ENCODE measurements at places on chromosomes 11 and 22. TPM values are rescaled to one million over a fixed set of nuclear protein-coding genes. Genes with fewer than 3 reads are reported as not detected.

DNA sequence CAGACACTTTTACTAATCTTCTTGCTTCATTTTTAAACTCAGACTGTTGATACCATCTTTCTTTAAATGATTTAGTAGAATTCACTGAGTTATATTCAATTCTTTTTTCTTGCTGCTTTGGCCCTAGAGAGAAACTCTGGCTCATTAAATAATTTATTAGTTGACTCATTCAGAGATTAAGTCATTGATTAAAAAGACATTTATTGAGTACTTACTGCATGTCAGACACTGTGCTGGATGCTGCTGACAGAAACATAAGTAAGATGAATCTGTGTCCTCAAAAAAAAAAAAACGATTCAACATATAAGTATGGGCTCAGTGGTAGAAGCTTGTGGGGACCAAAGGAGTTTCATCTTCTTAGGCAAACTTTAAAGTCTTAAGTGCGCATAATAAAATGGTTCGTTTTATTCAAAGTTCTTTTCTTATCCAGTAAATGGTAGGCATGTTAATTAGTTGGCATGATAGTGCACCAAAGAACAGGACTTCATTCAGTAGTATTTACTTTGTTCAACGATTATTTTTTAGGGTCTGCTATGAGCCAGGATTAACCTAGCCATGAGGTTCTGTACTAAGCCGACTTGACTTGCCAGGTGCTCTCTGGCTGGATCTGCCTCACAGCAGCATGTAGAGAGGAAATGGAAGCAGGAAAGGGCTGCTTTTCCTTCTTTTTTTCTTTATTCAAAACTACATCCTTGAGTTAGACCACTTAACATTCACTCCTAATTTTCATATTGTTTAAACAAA is 281.0 kb upstream of the CTSC start:
- DNase-seq: no peak

- DNase-seq: no peak
These were observed 202.4 kb downstream of the BARX2 start for GRCh38 chr11:129578006-129578405.

DNA sequence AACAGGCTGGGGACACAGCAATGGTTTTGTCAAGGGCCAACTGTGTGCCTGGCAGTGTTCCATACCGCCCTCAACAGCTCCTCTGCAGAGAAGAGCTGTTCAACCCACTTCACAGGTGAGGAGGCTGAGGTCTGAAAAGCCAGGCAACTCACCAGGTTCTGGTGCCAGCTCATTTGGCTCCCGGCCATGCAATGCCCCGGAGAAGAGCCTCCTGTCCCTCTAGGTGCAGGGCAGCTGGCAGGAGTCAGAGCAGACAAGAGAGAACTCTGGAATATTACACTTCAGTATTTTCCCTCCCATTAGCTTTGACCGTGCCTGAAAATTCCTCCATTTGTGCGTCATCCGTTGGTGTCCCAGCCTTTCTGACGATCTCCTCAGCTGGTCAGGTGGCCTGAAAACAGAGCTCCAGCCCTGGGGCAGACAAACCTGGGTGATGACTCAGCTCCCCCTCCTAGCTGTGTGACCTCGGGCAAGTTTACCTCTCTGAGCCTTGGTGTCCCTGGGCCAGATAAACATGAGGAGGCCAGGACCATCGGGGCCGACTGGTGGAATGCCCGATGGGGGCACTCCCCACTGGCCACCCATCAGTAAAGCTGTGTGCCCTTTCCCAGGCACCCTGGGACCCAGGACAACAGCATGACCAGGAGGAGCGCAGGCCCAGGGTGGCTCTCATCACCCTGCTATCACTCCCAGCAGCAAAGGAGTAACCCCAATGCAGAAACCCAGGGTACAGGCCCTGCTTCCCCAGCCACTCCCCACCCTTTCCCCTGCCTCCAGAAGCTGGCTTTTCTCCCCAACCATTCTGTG is 9.6 kb upstream of the C1QTNF6 start:
- no peak for DNase-seq

DNA sequence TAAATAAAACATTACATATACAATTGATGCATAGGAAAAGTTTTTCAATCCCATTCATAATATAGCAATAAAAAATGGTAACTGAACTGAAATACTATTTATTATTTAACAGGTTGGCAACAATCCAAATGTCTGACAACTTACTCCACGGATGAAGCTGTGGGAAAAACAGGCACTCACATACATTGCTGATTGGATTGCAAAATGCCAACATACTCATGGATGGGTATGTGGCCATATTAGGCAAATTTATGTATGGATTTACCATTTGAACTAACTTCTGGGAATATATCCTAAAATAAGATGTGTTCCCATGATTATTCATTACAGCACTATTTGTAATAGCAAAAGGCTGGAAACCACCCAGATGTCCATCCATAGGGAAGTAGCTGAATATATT is 3.2 kb upstream of the BIRC2 start:
- DNase-seq: no peak

- no peak for DNase-seq
These were observed 18.2 kb upstream of the SYT13 start for GRCh38 chr11:45304111-45304991.

- no peak for DNase-seq
These were observed 35.9 kb upstream of the P4HA3 start for GRCh38 chr11:74347381-74347780.

DNA sequence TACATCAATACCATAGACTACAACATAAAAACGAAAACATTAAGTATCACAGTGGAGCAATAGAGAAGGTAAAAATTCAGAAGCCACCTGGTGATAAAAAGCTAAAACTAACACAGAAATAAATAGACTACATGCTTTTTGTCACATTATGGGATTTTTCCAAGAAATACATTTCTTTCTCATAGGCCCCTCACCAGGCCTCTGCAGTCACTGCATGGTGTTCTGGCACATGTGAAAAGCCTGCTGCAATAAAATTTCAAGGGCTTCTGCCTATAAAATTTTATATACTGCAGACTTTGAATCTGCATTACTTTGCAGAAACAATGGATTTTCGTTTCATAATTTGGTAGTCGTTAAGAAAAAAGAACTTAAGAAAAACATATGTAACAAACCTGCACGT is 655.5 kb downstream of the CNTN5 start:
- DNase-seq: no peak

DNA sequence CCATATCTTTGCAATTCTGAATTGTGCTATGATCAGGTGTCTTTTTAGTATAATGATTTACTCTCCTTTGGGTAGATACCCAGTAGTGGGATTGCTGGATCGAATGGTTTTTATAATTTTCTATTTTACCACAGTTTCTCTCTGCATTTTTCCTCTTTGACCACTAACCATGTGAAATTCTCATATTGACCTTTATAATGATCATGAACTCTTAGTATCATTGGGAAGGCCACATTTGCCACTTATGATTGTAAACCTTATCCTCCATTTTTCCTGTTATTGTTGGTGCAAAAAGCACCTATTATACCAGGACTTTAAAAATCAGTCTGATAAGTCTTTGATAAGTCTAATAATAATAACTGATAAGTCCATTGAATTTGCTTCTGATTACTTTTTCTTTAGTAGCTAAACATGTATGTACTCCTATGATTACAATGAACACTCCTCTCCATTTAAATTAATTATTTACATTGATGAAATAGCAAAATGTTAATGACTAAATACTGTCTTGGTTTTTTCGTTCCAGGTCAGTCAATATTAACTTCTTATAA is 9.6 kb downstream of the NEAT1 start:
- DNase-seq: no peak

GRCh38 chr11:61056571-61056970 is 45.7 kb upstream of the CD5 start:
- DNase-seq: no peak

DNA sequence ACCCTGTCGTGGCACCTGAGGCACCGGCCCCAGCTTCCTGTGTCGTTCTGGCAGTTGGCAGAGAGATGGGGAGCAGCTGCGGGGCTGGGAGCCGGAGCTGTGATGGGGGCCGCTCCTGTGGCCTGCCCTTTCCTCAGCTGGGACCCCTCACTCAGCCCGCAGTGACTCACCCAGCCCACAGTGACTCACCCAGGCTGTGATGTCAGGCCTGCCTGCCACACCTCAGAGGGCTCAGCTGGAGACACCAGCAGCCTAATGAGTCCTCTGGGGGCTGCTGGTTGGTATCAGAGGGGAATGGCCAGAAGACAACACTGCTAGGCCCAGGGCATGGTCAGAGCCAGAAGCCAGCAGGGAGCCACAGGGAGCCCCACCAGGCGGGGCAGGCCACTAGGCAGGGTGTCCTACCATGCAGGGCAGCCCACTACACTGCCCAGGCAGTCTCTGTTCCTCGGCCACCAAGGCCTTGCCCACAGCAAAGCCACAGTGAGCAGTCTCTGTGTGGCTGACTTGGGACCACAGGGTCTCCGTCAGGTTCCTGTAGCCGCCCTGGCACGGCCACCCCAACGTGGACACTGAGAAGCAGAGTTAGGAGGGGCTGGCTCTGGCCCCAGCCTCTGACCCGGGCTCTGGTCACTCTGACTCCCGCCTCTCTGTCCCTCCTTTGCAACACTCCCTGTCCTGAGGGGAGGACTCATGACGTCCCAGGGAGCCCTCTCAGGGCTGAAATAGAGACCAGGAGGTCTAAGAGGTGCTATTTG is 4.2 kb upstream of the FXYD2 start:
- no peak for DNase-seq

DNA sequence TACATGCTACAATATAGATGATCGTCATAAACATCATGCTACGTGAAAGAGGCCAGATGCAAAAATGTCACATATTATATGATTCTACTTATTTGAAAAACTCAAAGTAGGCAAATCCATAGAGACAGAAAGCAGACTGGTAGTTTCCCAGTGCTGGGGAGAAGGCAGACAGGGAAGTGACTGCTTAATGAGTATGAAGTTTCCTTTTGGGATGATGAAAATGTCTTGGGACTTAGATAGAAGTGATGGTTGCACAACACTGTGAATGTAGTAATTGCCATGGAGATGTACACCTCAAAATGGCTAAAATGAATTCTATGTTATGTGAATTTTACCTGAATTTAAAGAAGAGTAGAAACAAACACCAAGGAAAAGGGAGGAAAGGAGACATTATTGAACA is 45.2 kb upstream of the EHF start:
- no peak for DNase-seq

DNA sequence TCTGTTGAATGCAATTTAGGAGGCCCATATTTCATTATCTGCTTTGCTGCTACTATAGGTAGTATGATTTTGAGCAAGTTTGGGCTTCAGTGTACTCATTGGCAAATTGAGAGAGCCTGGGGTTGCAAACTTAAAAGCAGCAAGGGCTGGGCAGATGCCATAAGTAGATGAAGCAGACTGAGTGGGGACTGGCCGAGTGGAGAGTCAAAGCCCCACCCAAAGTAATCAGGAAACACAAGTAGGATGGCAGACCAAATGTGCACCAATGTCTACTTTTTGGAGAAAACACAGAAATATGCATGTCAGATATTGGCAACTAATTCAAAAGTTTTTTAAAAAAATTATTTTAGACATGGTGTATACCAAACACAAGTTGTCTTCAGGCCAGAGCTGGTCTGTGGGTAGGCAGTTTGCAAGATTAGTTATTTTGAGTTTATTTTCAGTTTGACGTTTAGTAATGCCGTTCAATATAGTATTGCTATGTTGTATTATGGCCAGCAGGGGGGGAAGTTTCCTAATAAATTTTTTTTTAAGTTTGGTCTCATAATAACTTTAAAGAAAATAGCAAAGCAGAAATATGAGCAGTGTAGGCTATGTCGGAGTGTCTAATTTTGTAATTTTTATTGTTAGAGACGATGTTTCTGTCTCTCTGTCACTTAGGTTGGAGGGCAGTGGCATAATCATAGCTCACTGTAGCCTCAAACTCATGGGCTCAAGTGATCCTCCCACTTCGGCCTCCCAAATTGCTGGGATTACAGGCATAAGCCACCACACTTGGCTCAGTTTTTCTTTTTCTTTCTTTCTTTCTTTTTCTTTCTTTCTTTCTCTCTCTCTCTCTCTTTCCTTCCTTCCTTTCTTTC is 105.1 kb downstream of the HIPK3 start:
- DNase-seq: no peak

DNA sequence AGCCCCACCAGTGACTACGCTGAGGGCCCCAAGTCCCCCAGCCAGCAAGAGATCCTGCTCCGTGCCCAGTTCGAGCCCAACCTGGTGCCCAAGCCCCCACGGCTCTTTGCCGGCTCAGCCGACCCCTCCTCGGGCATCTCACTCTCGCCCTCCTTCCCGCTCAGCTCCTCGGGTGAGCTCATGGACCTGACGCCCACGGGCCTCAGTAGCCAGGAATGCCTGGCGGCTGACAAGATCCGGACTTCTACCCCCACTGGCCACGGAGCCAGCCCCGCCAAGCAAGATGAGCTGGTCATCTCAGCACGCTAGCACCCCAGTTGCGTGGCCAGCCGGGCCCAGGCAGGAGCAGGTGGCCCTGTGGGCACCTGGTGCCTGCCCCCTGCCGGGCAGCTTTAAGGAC is 8.3 kb upstream of the MYRF start:
- DNase-seq: no peak

DNA sequence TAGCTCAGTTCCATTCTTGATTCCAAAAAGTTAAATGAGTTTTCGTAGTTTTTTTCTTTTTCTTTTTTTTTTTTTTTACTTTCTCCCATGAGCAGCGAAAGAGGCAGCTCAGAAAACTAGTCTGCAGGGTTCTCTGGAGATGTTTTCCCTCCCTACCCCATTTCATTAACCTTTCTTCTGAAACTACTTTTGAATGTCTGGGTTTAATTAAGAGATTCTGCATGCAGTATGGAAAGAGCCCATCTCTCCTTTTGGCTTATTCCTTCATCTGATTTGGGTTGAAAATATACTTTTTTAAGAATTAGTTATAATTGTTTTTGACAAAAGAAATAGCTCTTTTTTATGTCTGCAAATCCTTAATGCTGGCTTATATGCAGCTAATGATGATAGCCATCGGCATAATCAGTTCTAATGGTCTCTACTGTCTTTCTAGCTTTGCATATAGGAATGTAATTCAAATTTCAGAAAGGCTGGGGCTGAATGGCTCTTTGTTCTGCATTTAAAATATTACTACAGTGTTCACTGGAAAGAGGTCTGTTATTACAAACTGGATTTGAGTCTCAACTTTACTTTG is 265.3 kb downstream of the FAT3 start:
- DNase-seq: no peak

DNA sequence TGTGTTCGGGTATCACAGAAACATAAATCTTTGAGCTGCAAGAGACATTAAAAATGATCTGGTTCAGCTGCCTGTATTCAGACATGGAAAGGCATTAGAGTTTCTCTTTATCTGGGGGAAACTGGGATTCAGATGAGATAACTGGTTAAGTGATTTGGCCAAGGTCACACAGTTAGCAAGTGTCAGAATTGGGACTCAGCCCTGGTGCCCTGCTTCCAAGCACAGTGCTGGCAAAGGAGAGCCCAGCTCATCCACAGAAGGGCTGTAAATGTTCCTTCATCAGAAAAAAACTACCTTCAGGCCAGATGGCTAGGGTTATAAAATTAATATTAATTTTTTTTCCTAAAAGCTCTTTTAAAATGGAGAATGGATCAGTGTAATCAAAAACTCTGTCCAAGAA is 20.4 kb upstream of the CADM1 start:
- DNase-seq: no peak

- DNase-seq: peak; percentile 89
These were observed at the start of gene CHKA for GRCh38 chr11:68121067-68121899. TSS of gene CHKA (minus strand) at chr11:68121388. CDS start at chr11:68121177, 211 bp downstream.

Gene TRPC6
- total RNA-seq: 3.7 TPM

Gene KCNJ1
- 0.23 TPM for total RNA-seq

Gene TMEM123
- total RNA-seq: 81.2 TPM

Gene OR8D4
- total RNA-seq: 0.66 TPM

Gene GLB1L3
- total RNA-seq: 18.9 TPM

Gene PRR33
- total RNA-seq: not detected

Gene PAX6
- 32.0 TPM for total RNA-seq

Gene SLC22A8
- 4.0 TPM for total RNA-seq

Gene SHANK3
- 135 TPM for total RNA-seq

Gene CLTCL1
- total RNA-seq: 5.2 TPM

Gene YPEL1
- total RNA-seq: 31.2 TPM

Gene POU2AF1
- total RNA-seq: 1.0 TPM

Gene VSIG10L2
- not detected for total RNA-seq
